ENCODE measurements at places on chromosomes 5 and 9.
A peak's percentile ranks its signal among the peaks of the same experiment; 100 is the strongest.

DNA sequence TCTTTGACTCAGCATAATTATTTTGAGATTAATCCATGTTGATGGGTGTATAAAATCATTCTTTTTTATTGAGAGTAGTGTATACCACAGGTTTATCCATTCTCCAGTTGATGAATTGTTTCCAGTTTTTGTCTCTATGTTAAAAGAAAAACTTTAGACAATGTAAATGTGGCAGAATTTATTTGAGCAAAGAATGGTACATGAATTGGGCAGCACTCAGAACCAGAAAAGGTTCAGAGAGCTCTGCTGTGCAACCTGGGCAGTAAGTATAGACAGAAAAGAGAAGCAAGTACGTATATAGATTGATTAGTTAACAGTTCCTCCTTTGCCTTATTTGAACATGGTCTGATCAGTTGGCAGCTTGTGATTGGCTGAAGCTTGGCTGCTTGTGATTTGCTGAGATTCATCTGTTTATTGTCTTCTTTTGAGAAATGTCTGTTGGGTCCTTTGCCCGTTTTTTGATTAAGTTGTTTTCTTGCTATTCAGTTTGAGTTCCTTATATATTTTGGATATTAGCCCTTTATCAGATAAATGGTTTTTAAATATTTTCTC lies 41.4 kb downstream of the CDC42SE2 start:
- DNase-seq, result no peak

GRCh38 chr5:181005791-181006190 lies 17.1 kb downstream of the BTNL3 start:
- DNase-seq, result no peak

GRCh38 chr9:35726931-35727330 lies 5.1 kb downstream of the TLN1 start:
- DNase-seq, result peak; percentile 30

DNA sequence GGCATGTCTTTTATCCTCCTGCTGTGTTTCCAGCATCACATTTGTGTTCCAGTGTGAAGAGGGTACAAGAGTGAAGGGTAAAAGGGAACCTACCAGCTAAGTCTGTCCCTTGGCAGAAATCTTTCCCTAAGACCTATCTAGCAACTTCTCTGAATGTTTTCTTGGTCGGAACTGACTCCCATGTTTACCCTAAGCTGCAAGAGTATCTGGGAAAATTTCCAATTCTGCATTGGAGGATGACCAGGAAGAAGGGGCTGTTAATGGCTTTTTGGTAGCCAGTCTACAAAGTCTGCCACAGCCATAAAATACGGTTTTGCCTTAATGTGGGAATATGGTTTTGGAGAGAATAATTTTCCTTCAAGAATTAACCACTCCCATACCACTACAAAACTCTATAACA lies 75.1 kb downstream of the MAST4 start:
- DNase-seq, result no peak

DNA sequence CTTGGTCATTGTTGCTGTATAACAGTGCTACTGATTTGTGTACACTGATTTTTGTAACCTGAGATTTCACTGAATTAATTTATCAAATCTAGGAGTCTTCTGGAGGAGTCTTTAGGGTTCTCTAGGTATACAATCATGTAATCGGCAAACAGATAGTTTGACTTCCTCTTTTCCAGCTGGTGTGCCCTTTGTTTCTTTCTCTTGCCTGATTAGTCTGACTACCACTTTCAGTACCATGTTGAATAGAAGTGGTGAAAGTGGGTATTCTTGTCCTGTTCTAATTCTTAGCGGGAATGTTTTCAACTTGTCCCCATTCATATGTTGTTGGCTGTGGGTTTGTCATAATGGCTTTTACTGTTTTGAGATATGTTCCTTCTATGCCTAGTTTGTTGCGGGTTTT lies 24.7 kb upstream of the RANBP6 start:
- no peak for DNase-seq

DNA sequence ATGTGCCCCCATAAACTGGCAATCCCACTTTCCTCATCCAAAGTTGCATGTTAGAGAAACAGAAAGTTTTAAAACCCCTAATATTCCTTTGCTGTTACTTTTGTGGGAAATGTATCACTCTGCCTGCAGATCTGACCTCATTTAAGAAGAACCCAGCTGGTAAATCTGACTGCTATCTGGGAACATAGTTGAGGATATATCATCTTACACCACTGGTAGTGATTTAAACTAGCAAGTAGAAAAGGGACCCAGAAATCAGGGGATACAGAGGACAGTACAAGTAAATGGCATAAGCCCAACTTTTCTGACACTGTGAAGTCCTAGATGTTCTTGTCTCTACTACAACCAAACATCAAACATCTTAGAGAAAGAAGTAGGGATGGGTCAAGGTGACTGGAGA lies 1060.5 kb upstream of the DMAC1 start:
- no peak for DNase-seq

GRCh38 chr5:137342764-137343163 lies 156.4 kb downstream of the SPOCK1 start:
- DNase-seq, result no peak

- peak; percentile 54 for DNase-seq
These were observed 8.0 kb upstream of the SPATA31D1 start for GRCh38 chr9:81980568-81980967.
